ENCODE measurements at places on chromosomes 16 and 17.

GRCh38 chr16:57630931-57631845, 2.8 kb downstream of the ADGRG1 start:
- no peak for DNase-seq

- no peak for DNase-seq
Observed at GRCh38 chr16:13552062-13552959, 367.6 kb upstream of the ERCC4 start.

- DNase-seq, result peak; percentile 37
Observed at GRCh38 chr17:82985973-82986372, 93.4 kb upstream of the METRNL start.

DNA sequence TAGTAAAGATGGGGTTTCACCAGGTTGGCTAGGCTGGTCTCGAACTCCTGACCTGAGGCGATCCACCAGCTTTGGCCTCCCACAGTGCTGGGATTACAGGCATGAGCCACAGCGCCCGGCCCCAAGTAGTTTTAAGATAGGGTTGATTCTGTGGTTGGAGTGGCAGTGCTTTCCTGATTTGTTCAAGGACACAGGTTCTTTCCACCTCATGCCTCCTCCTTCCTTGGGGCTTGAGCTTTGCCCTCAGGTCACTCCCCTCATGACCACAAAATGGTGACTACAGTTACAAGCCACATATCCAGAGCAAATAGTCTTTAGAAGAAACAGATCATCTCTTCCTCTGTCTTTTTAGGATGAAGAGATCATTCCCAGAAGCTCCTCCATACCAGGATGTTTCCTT, 25.3 kb upstream of the SMURF2 start:
- no peak for DNase-seq

DNA sequence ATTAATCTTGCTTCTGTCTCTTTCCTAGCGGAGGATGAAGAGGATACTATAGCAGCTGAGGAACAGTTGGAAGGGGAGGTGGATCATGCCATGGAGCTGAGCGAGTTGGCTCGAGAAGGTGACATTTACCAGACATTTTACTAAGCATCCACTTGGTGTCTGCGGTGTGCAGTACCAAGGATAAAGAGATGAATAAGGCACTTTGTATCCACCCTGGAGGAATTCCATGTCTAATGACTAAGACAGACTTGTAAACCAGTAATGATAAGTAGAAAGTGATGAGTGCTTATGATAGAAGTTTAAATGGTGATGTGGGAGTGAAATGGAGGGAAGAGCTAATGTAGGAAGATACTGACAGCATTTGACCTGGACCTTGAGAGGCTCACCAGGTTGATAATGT, 12.0 kb downstream of the SRCAP start:
- DNase-seq, result no peak

GRCh38 chr17:75514299-75514918, 928 bp downstream of the CASKIN2 start:
- no peak for DNase-seq

DNA sequence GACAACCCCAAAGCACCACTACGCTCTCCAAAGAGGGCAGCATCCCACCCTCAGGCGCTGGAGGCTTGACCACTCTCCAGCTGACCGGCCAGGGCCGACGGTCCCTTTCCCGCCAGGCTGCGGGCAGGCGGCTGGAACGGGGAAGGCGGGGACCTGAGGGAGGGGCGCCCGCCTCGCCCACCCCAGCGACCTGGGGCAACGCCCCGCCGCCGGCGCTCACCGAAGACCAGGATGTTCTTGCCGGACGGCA, 431 bp downstream of the DYNC1LI2 start:
- no peak for DNase-seq

DNA sequence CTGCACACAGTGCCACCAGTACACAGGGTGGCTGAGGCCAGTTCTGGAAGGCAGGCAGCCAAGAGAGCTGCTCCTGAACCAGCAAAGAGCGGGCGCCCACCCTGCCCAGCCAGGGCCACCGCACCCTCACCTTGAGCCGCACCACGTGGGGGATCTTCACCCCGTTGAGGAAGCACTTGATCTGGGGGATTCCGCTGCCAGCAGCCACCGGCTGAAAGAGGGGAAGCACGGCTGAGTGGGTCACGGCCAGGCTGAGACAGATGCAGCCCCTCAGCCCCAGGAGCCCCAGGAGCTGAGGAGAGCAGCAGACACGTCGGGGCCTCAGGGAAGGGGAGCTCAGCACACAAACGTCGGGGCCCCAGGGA, 14.6 kb upstream of the CCDC154 start:
- no peak for DNase-seq

GRCh38 chr16:72001180-72001874, 1.1 kb upstream of the PKD1L3 start:
- no peak for DNase-seq

GRCh38 chr17:18977646-18978045, 25.7 kb downstream of the SLC5A10 start:
- DNase-seq, result no peak

GRCh38 chr17:79000396-79001189, 9.0 kb downstream of the CANT1 start:
- no peak for DNase-seq

- no peak for DNase-seq
Observed at GRCh38 chr16:75048530-75048929, 49.7 kb downstream of the ZNRF1 start.

GRCh38 chr17:21209511-21210175, 4.3 kb downstream of the TMEM11 start:
- no peak for DNase-seq

DNA sequence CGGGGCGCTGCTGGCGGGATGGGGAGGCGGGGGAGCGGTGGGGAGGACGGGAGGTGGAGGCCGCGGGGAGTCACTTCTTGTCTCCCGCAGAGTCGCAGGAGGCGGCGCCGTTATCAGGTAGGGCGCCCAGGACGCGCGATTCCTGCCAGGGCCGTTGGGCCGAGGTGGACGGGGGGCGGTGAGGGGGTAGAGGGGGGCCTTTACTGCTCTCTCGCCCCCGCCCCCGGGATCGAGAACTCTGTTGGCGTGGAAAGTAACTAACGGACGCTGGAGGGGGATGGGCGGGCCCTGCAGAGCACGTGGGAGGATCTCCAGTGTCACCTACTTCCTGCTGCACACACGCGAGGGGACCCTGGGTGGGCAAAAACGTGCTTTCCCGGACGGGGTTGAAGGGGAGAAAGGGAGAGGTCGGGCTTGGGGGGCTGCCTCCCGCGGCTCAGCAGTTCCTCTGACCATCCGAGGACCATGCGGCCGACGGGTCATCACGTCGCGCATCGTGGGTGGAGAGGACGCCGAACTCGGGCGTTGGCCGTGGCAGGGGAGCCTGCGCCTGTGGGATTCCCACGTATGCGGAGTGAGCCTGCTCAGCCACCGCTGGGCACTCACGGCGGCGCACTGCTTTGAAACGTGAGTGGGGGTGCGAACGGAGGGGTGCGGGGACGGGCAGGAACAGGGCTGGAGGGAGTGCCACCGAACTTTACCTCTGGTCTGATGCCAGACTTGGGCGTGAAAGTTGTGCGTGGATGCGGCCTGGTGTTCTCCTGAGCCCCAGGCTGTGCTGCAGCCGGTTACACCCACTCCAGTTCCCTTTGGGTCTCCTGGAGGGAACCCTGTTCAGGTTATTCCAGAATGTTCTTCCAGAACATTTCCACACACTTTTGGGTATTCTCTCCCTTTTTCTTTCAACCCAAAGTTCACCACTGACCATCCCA, 569 bp downstream of the PRSS21 start:
- DNase-seq, result no peak

DNA sequence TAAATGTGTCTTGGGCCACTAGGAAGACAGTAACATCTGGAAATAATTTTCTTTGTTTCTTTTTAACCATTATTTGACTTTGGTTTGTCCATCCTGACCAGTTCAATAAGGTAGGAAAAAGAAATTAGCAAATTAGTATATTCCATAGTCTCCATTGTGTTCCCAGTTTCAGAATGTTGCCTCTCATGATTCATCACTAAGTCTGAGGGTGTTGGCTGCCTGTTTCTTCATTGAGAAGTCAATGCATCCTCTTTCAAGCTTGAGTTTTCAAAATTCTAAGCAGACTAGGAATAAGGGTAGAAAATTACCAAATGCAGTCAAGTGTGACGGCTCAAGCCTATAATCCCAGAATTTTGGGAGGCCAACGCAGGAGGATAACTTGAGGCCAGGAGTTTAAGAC, 41.9 kb downstream of the ZFHX3 start:
- no peak for DNase-seq

DNA sequence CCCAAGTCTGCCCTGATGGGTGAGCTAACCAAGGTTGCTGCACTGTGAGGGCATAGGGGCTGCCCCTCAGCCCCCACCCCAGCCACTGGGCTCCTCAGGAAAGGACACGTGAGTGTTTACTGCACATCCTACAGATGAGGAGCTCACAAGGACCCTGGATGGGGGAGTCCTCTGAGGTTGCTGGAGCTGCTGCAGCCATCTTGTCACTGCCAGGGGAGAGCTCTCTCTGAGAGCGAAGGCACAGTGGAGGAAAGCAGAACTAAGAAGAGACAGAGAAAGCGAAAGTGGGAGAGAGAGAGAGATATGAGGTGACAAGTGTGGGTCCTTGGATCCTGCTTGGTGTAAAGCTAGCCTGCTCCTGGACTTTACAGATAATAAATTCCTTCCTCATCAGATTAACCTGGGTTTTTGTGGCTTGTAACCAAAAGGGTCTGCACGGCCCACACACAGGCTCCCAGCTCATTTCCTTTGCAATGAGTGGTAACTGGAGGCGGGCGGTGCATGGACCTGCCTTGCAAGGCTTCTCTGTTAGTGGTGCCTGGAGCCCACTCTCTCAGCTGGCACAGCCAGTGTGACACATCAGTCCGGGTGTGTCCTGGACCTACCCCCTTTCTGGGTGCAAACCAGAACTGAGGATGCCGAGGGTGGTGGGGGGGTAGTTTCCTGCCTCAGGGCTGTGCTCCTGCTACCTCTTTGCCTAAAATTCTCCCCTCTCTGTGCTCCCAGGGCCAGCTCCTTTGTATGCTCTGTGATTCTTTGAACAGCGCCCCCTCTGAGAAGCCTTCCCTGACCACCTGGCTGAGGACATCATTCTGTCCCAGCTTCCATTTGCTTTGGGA, 14.2 kb downstream of the SNX20 start:
- peak; percentile 24 for DNase-seq

GRCh38 chr17:46766493-46767491, 51.7 kb downstream of the WNT3 start:
- no peak for DNase-seq

DNA sequence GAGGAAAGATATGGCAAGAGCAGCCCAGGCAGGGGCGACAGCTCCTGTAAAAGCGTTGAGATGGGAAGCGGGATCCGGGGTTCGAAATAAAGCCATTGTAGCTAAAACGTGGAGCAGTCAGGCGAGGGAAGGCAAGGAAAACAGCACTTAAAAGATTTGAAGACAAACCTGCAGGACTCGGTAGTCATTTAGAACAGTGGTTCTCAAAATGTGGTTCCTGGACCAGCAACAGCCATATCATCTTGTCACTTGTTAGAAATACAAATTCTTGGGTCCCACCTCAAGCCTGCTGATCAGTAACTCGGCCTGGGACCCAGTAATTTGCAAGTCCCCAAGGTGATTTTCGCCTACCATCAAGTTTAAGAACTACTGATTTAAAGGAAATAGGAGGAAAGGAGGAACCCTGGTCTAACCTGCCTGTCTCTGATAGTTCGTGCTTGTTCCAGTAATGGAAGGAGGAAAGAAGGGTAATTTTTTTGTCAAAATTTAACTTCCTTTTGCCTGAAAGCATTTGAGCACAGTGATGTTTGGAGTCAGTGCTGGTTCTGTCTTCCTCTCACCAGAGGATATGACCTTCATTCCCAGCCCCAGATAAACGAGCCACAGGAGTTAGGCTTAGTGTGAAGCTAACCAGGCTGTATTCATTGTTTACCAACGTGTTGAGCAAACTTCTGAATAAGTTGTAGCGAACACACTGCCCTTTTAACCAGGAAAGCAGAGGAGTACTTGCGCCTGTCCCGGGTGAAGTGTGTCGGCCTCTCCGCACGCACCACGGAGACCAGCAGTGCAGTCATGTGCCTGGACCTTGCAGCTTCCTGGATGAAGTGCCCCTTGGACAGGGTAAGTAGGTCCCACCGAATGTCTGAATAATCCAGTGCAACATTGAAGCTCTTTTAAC, 1.1 kb downstream of the ORC6 start:
- no peak for DNase-seq

DNA sequence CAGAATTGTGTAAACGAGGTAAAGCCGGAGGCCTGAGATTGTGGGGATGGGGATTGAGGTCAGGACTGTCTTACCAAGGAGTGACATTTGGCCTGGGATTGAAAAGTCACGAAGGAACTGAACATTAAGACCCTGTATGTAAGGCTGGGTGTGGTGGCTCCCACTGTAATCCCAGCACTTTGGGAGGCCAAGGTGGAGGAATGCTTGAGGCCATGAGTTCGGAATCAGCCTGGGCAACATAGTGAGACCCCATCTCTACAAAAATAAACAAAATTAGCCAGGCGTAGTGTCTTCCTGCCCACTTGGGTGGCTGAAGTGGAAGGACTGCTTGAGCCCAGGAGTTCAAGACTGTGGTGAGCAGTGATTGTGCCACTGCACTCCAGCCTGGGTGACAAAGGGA, 75.5 kb downstream of the JPH3 start:
- no peak for DNase-seq

DNA sequence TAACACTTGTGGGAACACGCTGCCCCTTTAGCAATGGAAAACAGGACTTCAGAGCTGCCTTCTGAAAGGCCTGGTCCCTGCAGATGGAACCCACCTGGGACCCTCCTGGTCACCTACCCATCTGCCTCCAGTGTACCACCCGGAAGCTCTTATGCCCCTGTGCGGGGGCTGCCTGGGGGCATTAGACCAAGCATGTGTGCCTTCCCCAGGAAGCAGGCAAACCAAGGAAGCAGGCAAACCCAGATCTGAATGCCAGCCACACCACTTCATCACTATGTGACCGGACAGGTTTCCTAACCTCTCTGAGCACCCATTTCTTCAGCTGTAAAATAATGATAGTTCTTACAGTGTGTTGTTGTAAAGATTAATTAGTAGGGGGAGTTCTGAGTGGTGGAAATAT, 20.8 kb upstream of the LRRC37A3 start:
- no peak for DNase-seq

- DNase-seq, result no peak
Observed at GRCh38 chr17:76840884-76841775, 27.1 kb upstream of the MGAT5B start.

DNA sequence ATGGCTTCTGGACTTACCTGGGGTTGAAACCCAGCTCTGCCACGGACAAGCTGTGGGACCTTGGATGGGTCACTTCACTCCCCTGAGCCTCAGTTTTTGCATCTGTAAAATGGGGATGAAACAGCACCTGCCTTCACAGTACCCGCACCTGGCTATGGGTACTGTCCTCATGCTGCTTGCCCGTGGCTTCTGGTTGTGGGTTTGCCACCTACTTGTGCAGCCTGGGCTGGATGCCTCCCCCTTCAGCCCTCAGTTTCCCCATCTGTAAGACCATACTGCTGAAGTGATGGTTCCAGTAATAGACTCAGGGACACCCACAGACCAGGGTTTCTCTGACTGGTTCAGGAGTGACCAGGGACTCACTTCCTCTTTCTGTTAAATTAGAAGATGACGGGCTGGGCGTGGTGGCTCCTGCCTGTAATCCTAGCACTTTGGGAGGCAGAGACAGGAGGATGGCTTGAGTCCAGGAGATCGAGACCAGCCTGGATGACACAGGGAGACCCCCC, 9.4 kb downstream of the GLIS2 start:
- DNase-seq, result no peak

- no peak for DNase-seq
Observed at GRCh38 chr16:1077877-1078578, 5.5 kb downstream of the SSTR5 start.
